ENCODE measurements at places on chromosomes 11 and 22.

GRCh38 chr11:61377461-61378160, 14.8 kb upstream of the TMEM216 start:
- no peak for DNase-seq

- DNase-seq, result no peak
Measured at GRCh38 chr11:70063555-70063954, 14.6 kb upstream of the ANO1 start.

DNA sequence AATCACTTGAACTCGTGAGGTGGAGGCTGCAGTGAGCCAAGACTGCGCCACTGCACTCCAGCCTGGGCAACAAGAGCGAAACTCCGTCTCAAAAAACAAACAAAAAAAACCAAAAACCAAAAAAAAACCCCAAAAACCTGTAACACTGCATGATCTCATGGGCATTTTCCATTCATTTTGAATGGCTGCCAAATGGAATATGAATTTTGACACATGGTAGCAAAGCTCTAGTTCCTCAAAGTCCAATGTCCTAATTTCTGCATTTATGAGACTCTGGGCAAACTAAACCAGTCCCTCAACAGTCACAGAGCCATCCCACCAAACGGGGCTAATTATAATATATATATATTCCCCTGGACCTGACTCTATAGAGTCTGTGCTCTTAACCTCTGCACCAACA, 61.8 kb downstream of the SGSM3 start:
- DNase-seq, result no peak

DNA sequence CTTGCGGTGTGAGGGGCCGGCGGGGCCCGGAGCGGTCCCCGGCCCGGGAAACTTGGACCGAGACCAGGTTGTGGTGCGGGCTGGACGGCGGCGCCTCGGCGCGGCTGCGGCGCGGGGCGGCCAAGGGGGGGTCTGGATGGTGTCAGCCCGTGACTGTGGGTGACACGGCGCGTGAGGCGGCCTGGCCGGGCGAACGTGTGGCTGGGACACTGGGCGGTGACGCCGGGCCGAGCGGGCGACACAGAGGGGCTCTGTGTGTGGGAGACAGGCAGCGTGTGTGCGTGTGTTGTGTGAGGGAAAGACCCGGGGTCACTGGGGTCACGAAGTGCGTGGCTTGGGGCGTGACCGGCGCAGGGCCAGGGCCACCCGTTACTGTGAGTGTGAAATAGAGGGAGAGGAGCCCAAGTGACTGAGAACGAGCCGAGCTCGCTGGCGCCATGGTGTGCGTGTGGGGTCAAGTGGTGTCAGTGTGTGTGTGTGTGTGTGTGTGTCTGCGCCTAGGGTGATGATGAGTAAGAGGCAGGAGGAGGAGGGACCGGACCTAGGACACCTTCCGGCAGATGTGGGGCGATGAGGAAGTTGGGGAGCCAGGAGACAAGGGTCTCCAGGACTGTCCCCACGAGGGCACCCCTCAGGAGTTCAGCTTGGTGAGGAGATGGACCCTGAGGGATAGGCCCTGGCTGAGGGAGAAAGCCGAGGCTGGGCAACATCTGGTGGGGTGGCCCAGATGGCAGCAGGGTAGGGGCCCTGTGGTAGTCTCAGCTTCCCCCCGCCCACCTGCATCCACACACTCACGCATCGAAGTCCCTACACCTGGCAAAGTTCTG, 817 bp downstream of the RELT start:
- peak; percentile 33 for DNase-seq

DNA sequence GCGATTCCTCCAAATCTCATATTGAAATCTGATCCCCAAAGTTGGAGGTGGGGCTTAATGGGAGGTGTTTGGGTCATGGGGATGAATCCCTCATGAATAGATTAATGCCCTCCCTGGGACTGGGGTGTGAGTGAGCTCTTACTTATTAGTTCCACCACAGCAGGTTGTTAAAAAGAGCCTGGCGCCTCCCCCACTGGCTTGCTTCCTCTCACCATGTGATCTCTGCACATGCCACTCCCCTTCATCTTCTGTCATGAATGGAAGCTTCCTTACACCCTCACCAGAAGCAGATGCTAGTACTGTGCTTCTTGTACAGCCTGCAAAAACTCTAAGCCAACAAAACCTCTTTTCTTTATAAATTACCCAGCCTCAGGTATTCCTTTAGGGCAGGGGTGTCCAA, 8.8 kb downstream of the RRAS2 start:
- DNase-seq, result no peak

GRCh38 chr22:37119872-37120271, 10.4 kb upstream of the TMPRSS6 start:
- DNase-seq, result no peak

GRCh38 chr22:42623301-42623751, 8.6 kb upstream of the POLDIP3 start:
- no peak for DNase-seq

DNA sequence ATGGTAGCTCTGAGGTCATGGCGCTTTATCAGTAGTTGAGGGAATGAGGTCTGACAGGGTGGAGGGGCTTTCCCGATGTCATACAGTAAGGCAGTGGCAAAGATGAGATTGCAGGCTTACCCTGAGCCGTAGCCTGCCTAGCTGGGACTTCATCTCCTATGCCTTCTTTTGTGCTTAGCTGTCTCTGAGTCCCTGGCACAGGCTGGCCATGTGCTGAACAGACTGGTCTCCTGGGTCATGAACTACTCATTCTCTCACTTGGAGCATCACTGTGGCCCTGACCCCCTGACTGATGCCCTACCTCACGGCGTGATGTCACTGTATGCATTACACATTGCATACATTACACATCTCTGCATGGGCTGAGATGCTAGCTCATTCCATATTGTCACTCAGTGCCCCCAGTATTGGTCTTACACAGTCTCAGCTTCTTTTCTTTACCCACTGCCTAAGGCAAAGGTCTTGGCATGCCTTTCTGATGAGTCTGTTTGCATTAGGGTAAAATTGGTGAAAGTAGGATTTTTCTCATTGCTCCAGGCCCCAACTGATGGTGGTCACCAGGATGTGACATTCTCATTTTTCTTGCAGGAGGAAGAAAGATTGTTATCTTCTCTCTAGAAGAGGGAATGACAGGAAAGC, 389.4 kb upstream of the CADM1 start:
- no peak for DNase-seq

GRCh38 chr11:115119146-115119545, 385.1 kb downstream of the CADM1 start:
- no peak for DNase-seq

DNA sequence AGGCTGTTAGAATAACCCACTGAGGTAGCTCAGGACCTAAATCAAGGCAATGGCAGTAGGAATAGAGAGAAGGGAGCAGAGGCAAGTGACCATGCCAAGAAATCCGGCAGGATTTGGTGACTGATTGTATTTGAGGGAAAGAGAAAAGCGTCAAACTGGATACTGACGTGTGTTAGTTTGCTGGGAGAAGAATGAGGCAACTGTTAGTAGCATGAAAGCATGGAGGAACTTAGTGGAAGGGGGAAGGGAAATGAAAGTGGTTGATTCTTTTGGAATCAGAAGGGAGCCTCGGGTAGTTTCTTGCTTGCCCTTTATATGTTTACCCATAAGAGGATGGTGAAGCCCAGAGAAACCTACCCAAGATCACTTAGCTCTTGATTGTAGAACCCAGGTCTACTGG, 8.3 kb downstream of the PPFIBP2 start:
- no peak for DNase-seq

- no peak for DNase-seq
Measured at GRCh38 chr11:42410251-42410955, 901.4 kb upstream of the API5 start.

GRCh38 chr11:93209466-93209865, 11.7 kb upstream of the SLC36A4 start:
- no peak for DNase-seq

GRCh38 chr11:90774727-90775566, 552.1 kb upstream of the CHORDC1 start:
- no peak for DNase-seq

DNA sequence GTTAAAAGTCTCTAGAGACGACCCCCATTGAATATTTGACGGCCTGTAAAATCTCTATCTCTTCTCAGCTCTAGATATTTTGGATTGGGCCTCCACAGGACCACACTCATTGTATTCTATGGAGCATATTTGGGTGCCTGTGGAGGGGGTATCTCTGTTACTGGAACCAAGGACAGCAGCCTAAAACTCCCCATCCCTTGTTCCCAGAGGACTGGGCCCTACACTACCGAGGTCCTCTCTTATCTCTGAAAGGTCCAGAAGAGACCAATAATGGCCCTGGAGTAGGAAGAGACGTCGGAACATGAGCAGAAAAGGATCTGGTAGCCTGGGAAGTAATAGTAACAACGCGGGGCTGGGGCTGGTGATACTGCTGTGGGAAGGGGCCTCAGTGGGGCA, 542 bp downstream of the HPS4 start:
- DNase-seq, result no peak

DNA sequence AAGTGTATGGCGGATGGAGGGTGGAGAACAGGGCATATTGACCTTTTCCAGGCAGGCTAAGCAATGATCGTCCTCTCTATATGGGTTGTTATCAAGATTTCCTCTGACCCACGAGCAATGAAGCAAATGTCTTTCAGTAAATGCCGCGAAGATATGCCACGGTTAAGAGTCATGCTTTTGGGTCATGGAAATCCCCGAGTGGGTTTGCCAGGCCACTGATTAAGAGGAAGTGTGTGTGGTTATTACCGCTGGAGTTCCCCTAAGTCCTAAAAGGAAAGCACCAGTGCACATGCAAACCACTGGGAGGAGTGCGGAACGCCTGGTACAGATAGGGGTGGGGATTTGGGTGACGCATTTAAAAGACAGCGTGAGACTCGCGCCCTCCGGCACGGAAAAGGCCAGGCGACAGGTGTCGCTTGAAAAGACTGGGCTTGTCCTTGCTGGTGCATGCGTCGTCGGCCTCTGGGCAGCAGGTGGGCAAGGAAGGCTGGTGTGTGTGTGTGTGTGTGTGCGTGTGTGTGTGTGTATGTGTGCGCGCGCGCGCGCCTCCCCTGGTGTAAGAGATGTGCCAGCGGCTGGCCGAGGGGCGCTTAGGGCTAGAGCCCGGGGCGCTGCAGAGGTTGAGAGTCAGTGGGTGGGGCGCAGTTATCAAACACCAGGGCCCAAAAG, at the start of gene BIRC3:
Gene BIRC3, plus strand, starts transcription at position 386 of the 669 bp plus-strand sequence. CDS start 7,026 bp downstream, outside the sequence.
- DNase-seq, result peak; percentile 36

GRCh38 chr11:74380746-74381439, 17.3 kb downstream of the PGM2L1 start:
- DNase-seq, result no peak

GRCh38 chr11:71564430-71564829, 933 bp upstream of the KRTAP5-10 start:
- DNase-seq, result no peak

- DNase-seq, result no peak
Measured at GRCh38 chr11:72584939-72585597, 89.2 kb downstream of the PDE2A start.

GRCh38 chr11:1502954-1503707, 16.6 kb upstream of the MOB2 start:
- peak; percentile 56 for DNase-seq

- DNase-seq, result no peak
Measured at GRCh38 chr22:37406441-37407235, 20.6 kb downstream of the ELFN2 start.

DNA sequence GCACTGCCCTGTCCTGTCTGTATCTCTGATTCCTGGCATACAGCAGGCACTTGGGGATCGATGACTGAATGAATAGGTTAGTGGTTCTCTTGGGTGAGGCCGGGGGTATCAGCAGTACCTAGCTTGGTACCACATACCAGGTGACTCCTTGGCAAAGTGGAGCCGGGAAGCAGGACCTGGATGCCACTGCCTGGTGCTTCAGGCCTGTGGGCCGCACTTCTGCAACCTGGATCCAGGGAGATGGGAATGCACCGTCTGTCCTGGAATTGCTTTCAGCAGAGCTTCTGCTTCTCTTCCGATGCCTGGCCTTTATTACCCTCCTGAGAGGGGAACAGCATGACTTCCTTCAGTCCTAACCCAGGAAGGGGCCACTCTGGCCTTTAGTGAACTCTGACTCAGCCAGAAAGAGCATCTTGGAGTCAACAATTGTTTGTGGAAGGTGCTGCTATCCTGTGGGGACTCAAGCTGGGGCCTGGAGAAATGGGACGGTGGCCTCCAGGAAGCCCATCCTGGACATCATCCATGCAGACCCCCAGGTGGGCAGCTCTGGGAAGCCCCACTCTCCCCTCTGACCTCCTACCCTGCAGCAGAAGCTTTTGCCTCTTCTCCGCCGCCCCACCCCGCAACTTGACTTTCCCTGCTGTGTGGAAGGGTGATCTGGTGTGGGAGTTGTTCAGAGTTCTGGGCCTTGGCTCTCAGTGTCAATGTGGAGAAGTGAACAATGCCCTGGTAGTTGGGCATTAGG, 5.1 kb downstream of the CD82 start:
- DNase-seq, result no peak

DNA sequence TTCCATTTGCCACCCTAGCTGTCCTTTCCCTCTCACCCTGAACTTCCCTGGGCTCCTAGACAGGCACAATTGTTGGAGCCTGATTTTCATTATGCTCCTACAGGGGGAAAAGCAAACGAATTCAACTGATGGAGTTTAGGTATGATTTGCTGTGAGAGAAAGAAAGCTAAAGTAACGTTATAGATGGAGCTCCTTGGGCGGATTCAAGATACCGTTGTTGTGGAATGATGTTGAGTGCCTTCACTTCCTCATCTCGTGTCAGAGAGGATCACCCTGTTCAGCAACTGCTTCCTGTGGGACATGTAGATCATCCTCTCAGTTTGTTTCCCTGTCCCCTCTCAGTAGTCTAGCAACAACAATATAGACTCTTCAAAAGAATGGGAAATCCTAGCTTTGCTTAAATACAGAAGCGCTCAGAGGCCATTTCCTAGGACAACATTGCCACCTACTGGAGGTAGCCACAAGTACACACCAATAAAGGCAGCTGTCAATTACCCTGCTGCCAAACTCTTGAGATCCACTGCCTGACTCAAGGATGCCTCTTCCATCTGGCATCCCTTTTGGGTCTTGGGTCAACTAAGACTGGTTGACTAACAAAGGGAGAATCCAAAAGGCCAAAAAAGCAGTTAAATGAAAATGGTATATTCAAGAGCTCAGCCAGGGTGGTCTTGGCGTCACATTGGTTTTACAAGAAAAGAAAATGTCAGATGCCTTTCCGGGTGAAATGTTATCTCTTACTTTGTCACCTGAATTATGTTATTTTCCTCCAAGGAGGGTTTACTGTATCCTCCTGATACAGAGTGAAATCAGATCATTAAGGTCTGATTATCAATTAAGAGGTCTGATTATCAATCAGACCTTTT, 13.5 kb upstream of the DTX4 start:
- no peak for DNase-seq

DNA sequence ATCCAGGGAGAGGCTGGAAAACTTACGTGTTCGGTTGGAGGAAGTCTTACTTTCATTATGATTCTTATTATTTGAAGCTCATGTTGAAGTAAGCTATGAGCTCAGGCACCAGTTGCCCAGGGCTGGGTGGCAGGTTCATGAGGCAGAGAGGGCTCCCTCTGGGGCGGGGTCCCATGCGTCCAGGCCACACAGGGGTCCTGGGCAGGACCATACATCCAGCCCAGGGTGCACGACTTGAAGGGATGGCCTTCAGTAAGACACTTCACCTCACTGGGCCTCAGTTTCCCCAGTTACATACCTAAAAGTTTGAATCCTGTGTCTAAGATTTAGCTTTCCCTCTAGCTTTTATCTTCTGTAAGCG, 107.3 kb upstream of the B3GAT1 start:
- no peak for DNase-seq

- no peak for DNase-seq
Measured at GRCh38 chr22:36680038-36680437, 23.5 kb downstream of the CACNG2 start.

All from substantia nigra (tissue), 51 donors.